ENCODE measurements at places on chromosomes 13 and 19.

DNA sequence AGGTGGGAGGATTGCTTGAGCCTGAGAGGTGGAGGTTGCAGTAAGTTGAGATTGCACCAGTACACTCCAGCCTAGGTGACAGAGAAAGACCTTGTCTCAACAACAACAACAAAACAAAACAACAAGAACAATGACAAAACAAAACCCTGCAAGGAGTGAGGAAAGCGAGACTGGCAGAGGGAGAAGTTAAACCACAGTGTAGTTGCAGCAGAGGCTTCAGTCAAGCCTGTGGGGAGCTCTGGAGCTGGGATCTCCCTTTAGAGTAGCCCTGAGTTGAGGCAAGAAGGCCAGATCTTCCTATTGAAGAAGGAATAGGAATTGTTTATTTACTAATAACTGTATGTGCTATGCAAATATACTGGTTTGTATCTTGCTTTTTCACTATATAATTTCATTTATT is 25.3 kb upstream of the RNASEH2B start:
- DNase-seq: peak; percentile 13

GRCh38 chr13:97484301-97484700 is 50.3 kb downstream of the RAP2A start:
- no peak for DNase-seq

- no peak for DNase-seq
These were observed 162.3 kb upstream of the ZNF536 start for GRCh38 chr19:30209617-30210600.

DNA sequence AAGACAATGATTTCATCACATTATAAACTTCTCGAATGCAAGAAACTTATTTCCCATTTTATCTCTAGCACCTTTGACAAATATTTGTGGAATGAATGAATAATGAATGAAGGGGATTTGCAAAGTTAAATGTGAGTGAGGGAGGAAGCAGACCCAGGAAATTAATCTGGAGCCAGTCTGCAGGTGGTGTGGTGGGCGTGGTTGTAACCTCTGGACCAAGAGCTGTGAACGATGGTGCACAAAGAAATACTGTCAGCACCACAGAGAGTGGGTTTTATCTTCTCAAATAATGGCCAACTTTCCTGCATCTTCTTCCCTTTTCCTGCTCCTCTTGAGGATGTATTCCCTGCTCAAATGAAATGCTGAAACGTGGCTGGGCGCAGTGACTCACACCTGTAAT is 11.0 kb upstream of the ZNF792 start:
- no peak for DNase-seq

DNA sequence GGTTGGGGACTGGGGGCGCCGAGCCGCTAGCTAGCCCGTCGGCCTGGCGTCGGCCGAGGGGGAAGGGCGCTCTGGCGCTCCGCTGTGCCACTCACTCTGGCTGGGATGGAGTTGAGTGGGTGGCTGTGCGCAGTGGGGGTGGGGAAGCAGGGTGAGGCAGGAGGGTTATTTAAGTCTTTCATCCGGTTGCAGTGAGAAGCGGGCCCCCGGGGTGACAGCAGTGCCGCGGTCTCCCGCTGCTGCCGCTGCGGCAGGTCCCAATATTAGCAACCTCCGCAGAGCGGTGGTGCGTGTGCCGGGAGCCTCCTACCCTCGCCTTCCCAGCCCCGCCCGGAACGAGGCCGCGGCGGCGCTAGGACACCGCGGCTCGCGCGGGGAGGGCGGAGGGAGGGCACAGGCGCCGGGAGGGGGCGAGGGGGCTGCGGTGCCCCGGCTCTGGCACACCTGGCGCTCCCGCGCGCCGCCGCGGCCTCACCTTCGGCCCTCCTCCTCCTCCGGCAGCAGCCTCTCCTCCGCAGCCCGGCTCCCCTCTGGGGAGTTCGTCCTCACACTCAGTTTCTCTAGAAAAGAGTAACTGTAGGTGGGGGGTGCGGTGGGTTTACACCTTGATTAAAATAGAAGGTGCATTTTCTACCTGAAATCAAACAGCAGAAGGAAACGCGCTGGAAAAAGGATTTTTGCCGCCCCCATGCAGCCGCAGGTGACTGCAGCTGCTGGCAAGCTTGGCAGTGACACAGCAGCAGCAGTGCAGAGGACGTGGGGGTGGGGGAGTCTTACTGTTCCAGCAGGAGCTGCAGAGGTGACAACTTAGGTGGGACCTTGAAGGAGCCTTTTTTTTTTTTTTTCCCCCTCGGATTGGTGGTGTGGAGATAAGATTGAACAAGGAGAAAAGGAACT is 4.5 kb downstream of the FGF9 start:
- DNase-seq: no peak
